ENCODE measurements at places on chromosomes 2 and 18.

GRCh38 chr2:197200051-197200761, 110.4 kb downstream of the ANKRD44 start:
- DNase-seq, result no peak

GRCh38 chr2:60070196-60070595, 483.3 kb downstream of the BCL11A start:
- DNase-seq, result no peak

DNA sequence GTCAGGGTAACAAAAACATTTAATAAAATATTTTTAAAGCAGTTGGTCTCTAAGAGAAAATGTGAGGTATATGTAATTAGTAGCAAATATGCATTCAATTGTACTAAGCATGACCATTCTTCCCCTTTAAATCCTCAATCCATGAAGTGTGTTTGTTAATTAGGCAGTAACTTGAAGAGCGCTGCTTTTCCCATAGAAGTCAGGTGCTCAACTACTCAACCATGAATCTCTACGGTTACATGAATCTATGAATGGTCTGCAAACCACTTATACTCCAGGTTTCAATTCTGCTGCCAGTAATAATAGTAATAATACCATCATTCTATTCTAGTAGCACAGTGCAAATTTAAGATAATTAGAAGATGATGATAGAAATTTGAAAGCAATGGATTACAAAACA, 55.8 kb downstream of the SLC8A1 start:
- DNase-seq, result no peak

DNA sequence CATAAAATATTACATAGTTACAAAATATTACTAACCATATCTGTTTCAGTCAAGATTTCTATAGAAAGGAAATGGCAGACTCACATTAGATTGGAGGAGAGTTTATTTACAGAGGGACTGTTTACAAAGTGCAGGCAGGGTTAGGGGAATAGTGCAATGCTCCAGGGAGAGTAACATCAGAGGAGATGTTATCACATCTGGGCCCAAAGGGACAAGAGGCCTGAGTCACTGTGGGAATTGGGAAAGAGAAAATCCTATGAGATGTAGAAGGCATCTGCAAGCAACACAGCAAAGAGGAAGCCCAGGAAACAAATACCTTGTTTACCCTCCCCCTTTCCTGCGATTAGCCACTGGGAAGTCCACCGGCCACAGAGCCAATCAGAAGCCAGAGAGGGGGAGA, 227.3 kb upstream of the TANK start:
- no peak for DNase-seq
